ENCODE measurements at places on chromosomes 12 and 14.

- no peak for DNase-seq
These were observed 1141.2 kb upstream of the TMEM132C start for GRCh38 chr12:127125607-127126259.

DNA sequence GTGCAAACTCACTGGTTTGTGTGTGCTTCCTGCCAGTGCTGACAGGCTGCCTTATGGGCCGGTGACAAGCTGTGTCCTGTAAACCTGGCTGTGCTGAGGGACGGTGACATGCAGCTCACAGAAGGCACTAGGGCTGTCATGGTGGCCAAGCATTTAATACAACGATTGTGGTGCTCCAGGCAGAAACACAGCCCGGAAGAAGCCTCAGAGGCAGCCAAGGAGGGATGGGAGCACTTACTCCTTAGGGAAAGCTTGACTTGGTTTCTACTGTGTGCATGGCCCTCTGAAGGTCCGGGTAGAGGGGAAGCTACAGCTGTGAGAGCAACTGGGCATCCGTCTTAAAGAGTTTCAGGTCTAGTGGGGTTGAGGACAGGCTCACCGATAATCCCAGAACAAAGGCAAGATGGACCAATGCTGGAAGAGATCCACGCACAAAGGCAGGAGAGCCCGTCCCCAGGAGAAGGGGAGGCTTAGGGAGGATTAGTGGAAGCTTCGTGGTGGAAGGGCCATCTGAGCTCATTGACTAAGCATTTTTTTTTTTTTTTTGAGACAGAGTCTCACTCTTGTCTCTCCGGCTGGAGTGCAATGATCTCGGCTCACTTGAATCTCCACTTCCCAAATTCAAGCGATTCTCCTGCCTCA lies 10.7 kb upstream of the MCRS1 start:
- DNase-seq, result no peak

DNA sequence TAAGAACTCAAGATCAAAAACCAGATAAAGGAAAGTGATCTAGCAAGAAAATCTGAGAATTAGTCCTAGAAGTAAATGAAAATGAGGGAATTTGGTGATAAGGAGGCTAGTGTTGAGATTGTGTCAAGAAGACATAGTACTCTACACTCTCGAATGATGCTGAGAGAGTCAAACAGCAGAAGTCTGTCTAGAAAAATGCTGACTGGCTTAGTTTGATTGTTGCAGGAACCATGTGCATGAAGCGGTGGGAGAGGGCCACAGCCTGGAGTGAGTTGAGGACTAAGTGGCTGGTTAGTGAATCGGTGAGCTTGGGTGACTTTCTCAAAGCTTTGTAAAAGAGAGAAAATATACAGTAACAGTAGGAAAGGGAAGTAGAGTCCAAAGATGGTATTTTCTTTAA lies 124.5 kb downstream of the LRIG3 start:
- no peak for DNase-seq

DNA sequence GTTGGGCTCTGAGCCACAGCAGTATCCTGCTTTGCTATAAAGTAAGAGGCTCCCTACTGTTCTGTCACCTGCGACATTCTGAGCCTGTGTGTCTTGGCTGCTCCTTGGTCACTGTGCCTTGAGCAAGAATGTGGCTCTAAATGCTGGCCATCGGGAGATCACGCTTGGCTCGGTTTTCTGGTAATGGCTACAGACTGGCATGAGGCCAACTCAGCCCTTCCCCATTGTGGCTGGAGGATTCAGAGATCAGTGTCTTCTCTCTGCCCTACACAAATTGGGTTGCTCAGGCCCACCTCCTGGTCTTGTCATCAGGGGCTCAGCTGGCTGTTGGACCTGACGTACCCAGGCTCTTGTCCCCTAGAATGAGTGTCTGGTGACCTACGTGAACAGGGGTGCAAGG lies 94.5 kb downstream of the PLXNC1 start:
- no peak for DNase-seq

DNA sequence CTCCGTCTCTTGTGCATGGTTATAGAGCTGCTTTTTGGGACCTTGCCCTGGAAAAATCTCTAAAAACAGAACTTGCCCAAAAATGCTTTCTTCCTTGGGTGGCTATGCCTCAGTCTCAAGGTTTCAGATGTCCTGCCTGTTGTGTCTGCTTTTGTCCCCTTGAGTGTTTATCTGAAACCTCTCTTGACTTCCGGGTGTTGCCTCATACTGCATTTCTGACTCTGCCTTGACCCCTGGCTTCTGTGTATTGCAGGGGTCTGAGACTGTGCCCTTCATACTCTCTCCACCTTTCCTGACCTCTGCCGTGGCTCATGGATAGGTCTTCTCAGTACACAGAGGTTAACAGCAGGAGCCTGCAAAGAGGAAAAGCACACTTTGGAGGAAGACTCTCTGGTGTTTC lies 124.8 kb upstream of the NTF3 start:
- no peak for DNase-seq

DNA sequence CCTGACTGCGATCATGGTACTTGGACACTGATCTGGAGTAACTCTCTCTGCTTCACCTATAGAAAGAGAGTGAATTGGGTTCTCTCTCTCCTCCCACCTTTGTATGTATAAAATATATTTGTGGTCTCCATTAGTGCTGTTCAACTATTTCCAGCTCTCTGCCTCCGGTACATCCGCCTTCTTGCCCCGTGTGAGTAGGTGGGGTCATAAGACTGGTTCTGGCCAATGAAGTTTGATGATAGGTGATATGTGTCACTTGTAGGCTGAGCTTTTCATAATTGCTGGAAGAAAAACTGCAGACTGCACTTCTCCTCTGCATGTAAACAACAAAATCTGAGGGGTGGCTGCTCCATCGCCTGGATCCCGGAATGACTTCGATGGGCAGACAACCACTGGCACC lies 210.4 kb downstream of the EXOC5 start:
- no peak for DNase-seq

DNA sequence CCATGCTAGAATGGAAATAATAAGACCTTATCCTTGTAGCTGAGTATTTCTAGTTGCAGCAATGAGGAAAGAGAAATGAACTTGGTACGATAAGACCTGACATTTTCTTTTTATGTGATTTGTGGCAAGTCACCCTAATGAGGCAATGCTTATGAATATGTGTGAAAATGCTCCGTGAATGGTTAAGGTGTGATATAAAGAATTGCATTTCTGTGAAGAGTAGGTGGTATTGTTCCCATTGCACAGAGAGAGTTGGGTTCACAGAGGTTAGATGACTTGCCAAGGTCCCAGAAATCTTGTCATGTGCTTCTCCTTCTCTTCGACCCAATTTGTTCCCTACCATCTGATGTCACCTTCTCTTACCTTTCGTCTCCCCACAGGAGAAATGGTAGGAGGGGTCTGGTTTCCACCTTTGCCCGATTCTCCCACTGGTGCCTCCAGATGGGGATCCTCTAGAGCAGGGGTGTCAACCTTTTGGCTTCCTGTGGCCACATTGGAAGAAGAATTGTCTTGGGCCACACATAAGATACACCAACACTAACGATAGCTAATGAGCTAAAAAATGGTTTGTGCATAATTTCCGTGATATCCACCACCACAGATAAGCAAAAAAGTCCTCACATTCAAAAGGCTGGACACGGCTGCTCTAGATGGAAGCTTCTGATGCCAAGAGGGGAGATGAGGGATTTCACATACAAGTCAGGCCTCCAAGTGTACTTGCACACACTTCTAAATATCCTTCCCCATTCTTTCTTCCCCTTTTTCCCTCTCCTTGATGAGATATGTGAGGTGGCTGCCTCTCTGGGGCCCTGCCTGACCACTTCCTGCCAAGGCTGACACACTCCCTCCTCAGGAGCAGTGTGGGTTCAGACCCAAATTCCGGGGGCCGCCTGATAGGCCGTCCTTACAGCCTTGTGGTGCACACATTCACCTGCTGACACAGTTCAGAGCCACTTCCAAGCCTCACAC lies 96.1 kb downstream of the PLXNC1 start:
- DNase-seq, result no peak

DNA sequence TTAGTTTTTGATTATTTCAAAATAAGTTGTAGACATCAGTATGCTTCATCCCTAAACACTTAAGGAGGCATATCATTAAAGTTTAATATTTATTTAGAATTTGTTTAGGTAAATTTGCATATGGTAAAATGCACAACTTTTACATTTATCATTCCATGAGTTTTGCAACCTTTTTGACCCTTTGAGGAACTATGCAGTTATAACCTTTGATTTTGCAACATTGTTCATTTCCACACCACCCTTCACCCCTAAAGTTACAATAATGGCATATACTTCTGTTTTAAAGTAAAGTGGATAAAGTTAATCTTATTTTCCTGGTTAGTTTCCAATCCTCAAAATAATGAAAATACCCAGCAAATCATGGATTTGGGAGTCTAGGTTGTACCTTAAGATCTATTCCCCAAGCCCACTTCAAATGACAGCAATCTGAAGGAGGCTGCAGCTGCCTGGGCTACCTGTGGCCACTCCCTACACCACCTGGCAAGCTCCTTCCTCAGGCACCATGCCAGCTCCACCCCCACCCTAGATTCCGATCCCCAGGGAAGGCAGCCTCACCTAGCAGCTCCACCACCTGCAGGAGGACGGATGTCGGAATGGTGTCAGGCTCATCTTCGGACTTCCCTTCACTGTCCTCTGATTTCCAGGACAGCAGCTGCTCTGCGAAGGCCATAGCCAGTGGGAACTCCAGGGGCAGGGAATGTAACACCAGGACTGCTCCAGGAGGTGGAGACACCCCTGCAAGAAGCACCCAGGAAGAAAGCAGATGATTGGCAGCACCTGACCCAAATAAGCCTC lies 65.1 kb downstream of the TRAFD1 start:
- peak; percentile 79 for DNase-seq

- DNase-seq, result no peak
These were observed 95.8 kb upstream of the SLC35F4 start for GRCh38 chr14:57961786-57962060.

GRCh38 chr12:42469355-42470175 lies 120.0 kb downstream of the PRICKLE1 start:
- no peak for DNase-seq

Measured in NCI-H345 (cell line).